Esophagus muscularis mucosa (tissue), 4 donors: ENCODE measurements at places on chromosomes 11 and 22. TPM values are rescaled to one million over a fixed set of nuclear protein-coding genes. Genes with fewer than 3 reads are reported as not detected.

The MPEG1 gene
- total RNA-seq, result 36.1 TPM

DNA sequence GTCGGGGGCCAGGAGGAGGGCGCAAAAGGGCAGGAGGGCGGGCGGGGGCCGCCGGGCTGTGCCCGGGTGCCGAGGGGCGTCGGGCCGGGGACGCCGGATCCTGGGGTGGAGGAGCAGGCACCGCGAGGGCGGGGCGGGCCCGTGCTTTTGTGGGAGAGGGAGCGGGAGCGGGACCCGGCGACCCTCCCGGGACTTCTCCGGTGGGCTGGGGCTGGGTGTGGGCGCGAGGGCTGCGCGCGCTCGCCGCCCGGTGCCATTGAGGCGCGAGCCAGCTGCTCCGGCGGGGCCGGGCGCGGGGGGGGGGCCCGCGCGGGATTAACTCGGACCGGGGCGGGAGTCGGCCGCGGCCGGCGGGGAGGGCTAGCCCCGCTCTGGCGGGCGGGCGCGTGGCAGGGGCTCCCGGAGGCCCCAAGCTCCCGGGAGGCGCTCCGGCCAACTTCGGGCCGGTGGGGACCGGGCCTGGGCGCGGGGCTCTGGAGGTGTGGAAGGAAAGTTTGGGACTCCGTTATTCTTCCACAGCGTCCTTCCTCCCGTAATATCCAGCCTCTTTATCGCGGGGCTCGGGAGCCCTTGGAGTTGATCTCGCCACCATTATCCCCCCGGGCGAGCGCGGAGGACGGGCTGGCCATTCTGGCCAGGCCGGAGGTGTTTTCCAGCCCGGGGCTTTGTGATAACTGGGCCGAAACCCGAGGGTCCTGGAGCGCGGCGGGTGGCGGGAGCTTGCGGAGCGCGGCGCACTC, 936 bp downstream of the CECR2 start:
- no peak for DNase-seq

The NLRP10 gene
- not detected for total RNA-seq

The ANO1 gene
- 44.4 TPM for total RNA-seq

DNA sequence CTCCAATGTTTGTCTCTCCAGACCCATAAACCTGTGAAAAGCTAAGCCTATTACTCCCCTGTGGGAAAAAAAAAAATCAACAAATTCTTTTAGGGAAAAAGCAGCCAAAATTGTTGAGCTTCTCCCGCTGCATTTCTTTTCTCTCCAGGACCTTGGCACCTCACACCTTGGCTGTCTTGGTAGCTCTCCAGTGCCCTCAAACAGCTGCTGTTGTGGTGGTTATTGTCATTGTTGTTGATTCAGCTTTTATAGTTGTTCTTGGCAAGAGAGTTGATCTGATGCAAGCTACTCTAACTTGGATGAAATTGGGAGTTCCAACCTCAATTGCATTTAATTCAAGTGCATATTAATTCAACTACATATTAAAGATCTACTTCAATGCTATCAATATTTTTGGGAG, 516.9 kb upstream of the LARGE1 start:
- DNase-seq, result no peak

The CPT1B gene
- total RNA-seq, result 19.6 TPM

- no peak for DNase-seq
Observed at GRCh38 chr22:43944670-43945430, 10.4 kb upstream of the SAMM50 start.

- DNase-seq, result no peak
Observed at GRCh38 chr22:28715611-28716010, 26.0 kb downstream of the CHEK2 start.

The BACE1 gene
- total RNA-seq, result 24.5 TPM

DNA sequence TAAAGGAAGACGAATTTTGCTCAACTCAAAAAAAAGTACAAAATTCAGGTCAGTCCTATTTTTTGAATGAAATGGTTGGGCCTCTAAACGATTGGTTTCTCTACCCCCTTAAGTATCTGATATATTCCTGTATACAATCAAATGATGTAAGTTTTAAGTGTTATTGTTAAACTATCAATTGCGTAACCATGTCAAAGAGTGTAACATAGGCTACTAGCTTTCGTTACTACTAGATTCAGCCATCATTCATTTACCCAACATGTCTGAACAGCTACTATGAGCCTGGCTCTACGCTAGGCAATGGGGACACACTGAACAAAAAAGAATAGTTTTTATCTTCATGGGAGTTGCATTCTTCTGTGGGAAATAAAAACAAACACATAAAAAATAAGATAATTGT, 3.3 kb downstream of the RAB6A start:
- DNase-seq, result no peak

DNA sequence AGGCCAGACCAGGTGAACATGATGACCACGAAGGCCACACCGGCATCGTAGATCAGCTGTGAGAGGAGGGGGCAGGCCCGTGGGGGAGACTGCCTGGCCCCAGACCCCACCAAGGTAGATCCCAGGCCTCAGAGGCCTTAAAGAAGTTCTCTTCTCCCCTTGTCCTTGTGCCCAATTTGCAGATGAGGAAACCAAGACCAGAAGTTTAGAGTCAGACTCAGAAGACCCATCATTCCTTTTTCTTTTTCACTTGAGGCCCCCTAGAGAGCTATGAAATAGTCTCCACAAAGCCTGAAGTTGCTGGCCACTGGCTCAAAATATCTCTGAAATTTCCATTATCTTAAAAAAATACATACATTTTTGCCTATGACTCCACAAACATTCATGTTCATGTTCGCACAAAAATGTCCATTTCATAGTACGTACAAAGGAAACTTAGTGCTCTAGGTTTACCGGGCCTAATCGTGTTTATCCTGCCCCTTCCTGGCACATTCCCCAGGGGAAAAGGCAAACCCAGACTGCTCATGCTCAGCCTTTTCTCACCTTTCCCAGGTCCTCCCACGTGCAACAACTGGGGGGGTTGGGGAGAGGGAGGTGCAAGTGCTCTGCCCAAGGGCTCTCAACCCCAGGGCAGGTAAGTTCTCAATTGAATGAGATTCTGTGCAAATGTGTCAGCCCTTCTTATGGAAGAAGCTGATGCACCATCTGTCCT, 19.2 kb downstream of the SLC43A1 start:
- no peak for DNase-seq

The CCDC34 gene
- 1.5 TPM for total RNA-seq
